Neural progenitor cell (in vitro differentiated cells): ENCODE measurements at places on chromosomes 7 and 10. TPM values are rescaled to one million over a fixed set of nuclear protein-coding genes. Genes with fewer than 3 reads are reported as not detected.

DNA sequence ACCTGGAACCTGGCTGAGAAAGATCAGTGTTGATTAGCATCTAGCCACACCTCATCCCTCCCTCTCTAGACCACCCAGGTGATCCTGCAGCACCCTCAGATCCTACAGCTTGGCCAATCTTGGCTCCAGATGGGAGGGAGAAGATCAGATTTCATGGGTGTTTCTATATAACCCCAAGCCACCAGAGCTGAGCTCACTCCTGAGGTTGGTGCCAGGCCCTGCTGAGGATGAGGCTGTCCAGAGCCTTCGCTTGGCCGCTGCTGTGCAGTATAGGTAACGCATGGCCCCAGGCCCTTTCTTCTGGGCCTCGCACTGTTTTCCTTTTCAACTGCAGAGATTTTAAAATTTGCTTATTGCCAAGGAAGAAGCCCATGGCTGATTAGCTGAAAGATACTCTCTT, 27.0 kb downstream of the C10orf120 start:
- no peak for DNase-seq

GRCh38 chr7:154865984-154866685, 136.8 kb downstream of the PAXIP1 start:
- DNase-seq, result no peak

- peak; percentile 85 for DNase-seq
These were observed at the start of gene INSYN2A for GRCh38 chr10:127196282-127197153. INSYN2A (minus strand) TSS chr10:127196591; CDS start chr10:127176395, 20,196 bp downstream.

DNA sequence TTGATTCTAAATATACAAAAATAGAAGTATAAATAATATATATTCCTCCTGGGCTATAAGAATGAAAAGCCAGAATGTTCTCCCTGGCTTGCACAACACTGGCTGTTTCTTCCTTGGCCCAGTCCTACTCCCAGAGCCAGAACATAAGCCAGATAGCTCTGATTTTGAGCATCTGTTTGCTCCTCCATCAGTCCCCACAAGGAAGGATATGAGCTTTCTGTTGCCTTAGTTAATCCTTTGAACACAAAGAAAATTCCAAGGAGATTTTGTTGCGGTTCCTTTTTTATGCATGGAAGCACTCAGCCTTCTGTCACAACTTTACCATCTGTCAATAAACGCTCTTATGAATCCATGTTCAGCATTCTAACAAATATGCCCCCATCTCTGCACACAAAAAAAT, 361.8 kb downstream of the IPMK start:
- DNase-seq, result peak; percentile 39

- DNase-seq, result peak; percentile 76
These were observed 214.3 kb downstream of the NRG3 start for GRCh38 chr10:82089327-82089726.

FOXI2 gene
- not detected in 2 replicates for total RNA-seq

TNS3 gene
- total RNA-seq, result 15.0 and 21.8 TPM in 2 replicates
